ENCODE measurements at places on chromosomes 12 and 14. TPM values are rescaled to one million over a fixed set of nuclear protein-coding genes. Genes with fewer than 3 reads are reported as not detected.
A peak's percentile ranks its signal among the peaks of the same experiment; 100 is the strongest.

DNA sequence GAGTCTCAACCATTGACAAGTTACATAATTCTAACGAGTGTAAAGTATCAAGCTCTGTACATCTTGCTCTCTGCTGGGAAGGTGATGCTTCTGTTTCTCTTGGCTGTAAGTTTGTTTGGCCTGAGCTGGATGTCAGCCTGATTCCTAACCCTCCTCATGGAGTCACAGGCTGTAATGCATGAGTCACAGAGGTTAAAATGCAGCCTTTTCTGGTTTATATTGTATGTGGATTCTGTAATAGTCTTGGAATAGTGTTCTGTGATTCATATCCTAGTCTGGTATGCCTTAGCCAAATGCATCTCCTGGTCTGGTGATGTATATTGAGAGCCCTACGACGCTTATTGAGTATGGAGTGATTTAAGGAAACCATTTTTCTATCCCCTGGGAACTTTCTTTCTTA is 104.5 kb upstream of the FRMD6 start:
- H3K36me3 ChIP-seq = no peaks in the 10 kb centered on the region
- peak; percentile 46 for DNase-seq
- no peak overlapping the region for H3K4me3 ChIP-seq
- peaks cover 1% of the 10 kb centered on the region for H3K4me1 ChIP-seq

Gene OR6C6
- not detected for total RNA-seq

DNA sequence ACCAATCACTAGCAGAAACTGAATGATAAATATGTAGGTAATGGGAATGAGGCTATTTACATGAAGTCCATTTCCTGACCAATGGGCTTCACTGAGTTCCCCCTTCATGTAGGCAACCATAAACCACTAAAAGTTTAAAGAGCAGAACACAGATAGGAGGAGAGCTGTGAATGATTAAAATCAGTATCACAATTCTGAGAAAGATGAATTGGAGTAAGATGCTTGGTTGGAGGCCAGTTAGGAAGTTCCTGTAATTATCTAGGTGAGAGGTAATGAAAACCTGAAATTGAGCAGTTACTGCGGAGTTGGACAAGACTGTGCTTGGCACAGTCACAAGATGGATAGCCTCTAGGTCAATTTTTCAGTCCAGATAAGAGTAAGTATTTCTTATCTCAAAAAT is 56.6 kb downstream of the GALNT4 start:
- H3K27ac ChIP-seq = no peak overlapping the region
- H3K36me3 ChIP-seq = no peaks in the 10 kb centered on the region
- peaks cover 2% of the 10 kb centered on the region for H3K4me1 ChIP-seq

DNA sequence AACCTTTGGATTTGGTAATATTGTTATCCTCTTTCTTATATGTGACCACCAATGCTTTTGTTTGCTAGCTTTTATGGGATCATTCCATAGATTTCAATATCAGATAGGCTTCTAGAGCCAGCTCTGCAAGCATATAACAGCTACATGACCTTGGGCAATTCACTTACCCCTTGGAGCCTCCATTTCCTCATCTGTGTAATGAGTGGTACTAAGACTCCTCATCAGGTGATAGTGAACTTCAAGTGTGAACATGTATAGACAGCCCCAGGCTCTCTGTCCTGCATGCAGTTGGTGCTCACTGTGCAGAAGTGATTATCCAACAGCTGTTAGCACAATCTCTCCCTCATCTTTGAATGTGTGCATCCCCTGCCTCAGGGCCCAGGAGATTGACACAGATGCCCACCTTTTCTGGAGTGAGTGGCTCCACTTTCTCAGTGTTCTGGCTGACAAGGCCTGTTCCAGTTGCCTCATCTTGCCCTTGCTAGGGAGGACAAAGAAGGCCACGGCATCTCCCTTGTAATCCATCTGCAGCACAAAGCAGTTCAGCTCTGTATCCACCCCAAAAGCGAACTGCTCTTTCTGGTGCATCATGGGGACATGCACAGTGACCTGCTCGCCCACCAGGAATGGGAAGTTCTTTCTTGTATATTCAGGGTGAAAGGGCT is 9.2 kb downstream of the SERPINA9 start:
- H3K4me3 ChIP-seq = no peak overlapping the region
- no peak for DNase-seq
- no peaks in the 10 kb centered on the region for H3K4me1 ChIP-seq
- H3K27me3 ChIP-seq = no peaks in the 10 kb centered on the region
- H3K27ac ChIP-seq = no peak overlapping the region

DNA sequence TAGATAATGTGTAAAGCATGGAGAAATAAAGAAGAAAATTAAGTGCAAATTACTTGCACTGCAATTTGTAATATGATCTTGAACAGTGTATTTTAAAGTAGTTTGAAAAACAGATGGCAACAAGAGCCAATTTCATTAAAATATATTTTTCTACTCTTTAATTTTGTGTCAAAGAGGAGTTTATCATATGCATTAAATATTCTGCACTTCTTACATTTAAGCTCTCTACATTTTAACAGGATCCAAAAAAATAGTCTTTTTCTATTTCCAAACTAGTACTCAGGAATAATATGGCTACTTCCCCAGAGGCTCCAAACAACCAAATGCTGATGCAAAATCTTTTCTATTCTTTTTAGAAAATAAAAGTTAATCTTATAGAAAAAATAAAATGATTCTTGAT is 1221.5 kb downstream of the FSCB start:
- no peaks in the 10 kb centered on the region for H3K36me3 ChIP-seq
- no peak for DNase-seq
- no peak overlapping the region for H3K4me3 ChIP-seq
- H3K4me1 ChIP-seq = no peaks in the 10 kb centered on the region
- no peaks in the 10 kb centered on the region for H3K27me3 ChIP-seq
- H3K27ac ChIP-seq = no peak overlapping the region

- no peak overlapping the region for H3K4me3 ChIP-seq
- no peak for DNase-seq
- H3K36me3 ChIP-seq = no peaks in the 10 kb centered on the region
- H3K27me3 ChIP-seq = no peaks in the 10 kb centered on the region
- H3K27ac ChIP-seq = no peak overlapping the region
Observed at GRCh38 chr12:5963515-5963914, 18.5 kb upstream of the ANO2 start.

- H3K27me3 ChIP-seq = no peaks in the 10 kb centered on the region
- H3K4me1 ChIP-seq = no peaks in the 10 kb centered on the region
- no peak overlapping the region for H3K27ac ChIP-seq
- no peaks in the 10 kb centered on the region for H3K36me3 ChIP-seq
Observed at GRCh38 chr12:18926188-18926587, 188.3 kb downstream of the CAPZA3 start.

- H3K36me3 ChIP-seq = no peaks in the 10 kb centered on the region
- no peak overlapping the region for H3K4me3 ChIP-seq
- no peak for DNase-seq
- peak overlapping the region; percentile 77 for H3K27ac ChIP-seq
- no peaks in the 10 kb centered on the region for H3K27me3 ChIP-seq
Observed at GRCh38 chr12:32549675-32550079, 129.4 kb upstream of the DNM1L start.

GRCh38 chr12:80698847-80699542 is 8.4 kb upstream of the MYF6 start:
- no peaks in the 10 kb centered on the region for H3K27me3 ChIP-seq
- H3K4me3 ChIP-seq = no peak overlapping the region
- H3K27ac ChIP-seq = no peak overlapping the region
- no peak for DNase-seq
- H3K4me1 ChIP-seq = no peaks in the 10 kb centered on the region

Gene NPFF
- 1.1 TPM for total RNA-seq

DNA sequence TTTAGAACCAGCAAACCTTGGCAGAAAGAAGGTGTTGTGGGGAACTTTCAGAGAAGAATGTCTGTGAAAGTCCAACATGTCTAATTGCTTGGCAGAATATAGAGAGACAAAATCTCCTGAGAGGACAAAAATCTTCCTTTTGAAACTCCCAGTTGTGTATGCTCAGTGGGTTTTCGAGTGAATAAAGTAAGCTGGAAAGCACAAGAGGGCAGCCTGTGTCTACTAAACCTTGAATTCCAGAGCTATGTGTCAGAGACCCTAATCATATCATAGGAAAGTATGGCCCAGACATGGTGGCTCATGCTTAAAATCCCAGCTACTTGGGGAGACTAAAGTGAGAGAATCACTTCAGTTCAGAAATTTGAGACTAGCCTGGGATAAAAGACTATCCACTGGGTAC is 661.2 kb downstream of the SLC16A7 start:
- no peaks in the 10 kb centered on the region for H3K36me3 ChIP-seq
- H3K27me3 ChIP-seq = no peaks in the 10 kb centered on the region
- H3K4me3 ChIP-seq = no peak overlapping the region
- no peak for DNase-seq
- no peak overlapping the region for H3K27ac ChIP-seq
- no peaks in the 10 kb centered on the region for H3K4me1 ChIP-seq

GRCh38 chr12:93813972-93814821 is 137.0 kb downstream of the CRADD start:
- peak; percentile 77 for DNase-seq
- H3K36me3 ChIP-seq = no peaks in the 10 kb centered on the region
- peak overlapping the region; percentile 15 for H3K27ac ChIP-seq
- no peaks in the 10 kb centered on the region for H3K27me3 ChIP-seq
- H3K4me3 ChIP-seq = no peak overlapping the region

DNA sequence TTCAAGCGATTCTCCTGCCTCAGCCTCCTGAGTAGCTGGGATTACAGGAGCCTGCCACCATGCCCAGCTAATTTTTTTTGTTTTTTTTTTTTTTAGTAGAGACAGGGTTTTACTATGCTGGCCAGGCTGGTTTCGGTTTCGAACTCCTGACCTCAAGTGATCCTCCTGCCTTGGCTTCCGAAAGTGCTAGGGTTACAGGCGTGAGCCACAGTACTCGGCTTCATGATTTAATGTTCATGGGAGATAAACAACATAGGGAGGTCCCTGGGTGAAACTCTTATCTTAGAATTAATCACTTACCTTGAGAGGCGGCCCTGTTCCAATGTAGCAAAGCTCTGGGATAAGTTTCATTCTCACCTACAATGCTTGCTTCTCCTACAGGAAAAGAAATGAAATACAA is 48.3 kb downstream of the SEL1L start:
- H3K27me3 ChIP-seq = no peaks in the 10 kb centered on the region
- no peaks in the 10 kb centered on the region for H3K4me1 ChIP-seq
- no peak overlapping the region for H3K4me3 ChIP-seq
- no peak for DNase-seq
- no peak overlapping the region for H3K27ac ChIP-seq
